ENCODE measurements at places on chromosomes 5 and 9.

- no peak for DNase-seq
These were observed 320.0 kb downstream of the FBXL17 start for GRCh38 chr5:108061941-108062340.

GRCh38 chr9:18396102-18396728, 77.7 kb upstream of the ADAMTSL1 start:
- no peak for DNase-seq

DNA sequence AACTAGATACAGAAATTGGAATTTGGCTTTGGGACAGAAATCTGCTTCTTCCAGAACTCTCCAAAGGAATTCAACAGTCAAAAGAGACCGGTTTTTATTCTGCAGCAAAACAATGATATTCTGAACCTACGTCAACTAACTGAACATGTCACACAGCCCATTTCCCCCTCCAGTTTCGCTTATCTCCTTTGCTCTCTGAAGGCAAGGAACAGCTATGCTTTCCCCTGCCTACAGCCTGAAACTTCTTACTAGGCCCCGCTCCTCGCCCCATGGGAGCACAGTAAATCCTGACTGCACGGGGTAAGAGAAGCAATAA, 488 bp downstream of the SKIC3 start:
- no peak for DNase-seq

- no peak for DNase-seq
These were observed 19.5 kb downstream of the TTC33 start for GRCh38 chr5:40736103-40736875.

DNA sequence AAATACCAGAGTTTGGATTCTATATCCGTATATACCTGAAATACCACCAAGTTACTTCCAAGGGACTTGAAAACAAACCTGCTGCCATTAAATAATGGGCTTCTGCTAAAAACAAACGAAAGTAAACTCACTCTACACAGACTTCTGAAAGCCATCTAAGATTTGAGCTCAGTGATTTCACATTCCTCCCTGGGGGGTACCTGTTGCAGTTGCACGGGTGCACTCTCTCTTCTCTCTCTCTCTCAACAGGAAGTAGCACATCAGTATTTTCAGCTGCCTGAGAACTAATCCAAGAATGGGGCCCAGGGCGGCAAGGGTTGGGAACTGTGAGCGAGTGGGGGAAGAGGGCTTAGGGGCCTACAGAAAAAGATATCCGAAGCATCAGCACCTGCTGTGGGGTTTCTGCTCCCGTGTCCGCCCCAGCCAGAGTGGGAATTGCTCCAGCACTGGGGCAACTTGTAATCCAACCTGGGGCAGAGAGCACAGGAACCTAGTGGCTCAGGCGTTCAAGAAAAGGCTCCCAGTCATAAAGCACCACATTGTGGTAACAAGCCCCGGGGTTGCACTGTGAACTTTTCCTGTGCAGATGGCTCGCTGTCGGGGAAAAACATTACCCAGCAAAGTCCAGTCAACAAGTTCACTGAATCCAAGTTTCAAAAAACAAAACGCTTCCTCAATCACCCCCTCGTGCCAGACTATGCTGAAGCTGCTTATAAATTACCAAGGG, 99.8 kb downstream of the EFNA5 start:
- peak; percentile 21 for DNase-seq

- DNase-seq = no peak
These were observed 36.9 kb upstream of the TXN start for GRCh38 chr9:110293248-110293647.

DNA sequence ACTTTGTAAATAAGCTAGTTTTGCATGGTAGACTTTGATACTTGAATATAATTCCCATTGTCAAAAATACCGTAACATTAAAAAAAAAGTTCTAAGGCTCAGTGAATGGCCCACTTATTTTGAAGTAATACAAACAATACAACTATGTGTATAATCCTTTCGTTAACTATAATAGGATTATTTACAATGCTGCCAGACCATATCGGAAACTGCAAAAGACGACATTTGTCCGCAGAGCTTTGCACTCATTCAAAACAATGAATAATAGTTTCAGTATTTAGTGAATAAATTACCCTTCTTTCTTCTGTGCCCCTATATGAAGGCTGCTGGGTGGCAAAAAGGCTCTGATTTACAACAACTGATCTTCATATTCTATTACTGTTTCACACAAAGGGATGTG, 121.8 kb downstream of the DROSHA start:
- no peak for DNase-seq

DNA sequence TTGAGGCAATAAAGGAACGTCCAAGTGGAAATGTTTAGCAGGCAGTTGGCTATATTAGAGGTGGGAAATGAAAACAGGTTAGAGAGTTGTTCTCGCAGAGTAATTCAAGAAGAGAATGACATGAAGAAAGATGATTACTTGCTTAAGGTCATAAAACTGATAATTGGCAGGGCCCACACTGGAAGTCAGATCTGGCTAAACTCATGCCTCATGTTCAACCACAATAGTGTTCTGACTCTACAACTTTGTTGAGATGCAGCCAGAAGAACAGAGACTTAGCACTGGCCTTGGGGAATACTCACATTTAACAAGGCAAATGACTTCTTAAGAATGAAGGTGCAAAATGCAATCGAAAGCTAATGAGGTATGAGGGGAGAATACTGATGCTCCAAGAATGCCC, 27.2 kb upstream of the TNFSF8 start:
- DNase-seq = no peak

- no peak for DNase-seq
These were observed 128.9 kb upstream of the CCNH start for GRCh38 chr5:87541676-87542075.

- DNase-seq = no peak
These were observed 16.8 kb downstream of the ALDOB start for GRCh38 chr9:101418518-101419430.

DNA sequence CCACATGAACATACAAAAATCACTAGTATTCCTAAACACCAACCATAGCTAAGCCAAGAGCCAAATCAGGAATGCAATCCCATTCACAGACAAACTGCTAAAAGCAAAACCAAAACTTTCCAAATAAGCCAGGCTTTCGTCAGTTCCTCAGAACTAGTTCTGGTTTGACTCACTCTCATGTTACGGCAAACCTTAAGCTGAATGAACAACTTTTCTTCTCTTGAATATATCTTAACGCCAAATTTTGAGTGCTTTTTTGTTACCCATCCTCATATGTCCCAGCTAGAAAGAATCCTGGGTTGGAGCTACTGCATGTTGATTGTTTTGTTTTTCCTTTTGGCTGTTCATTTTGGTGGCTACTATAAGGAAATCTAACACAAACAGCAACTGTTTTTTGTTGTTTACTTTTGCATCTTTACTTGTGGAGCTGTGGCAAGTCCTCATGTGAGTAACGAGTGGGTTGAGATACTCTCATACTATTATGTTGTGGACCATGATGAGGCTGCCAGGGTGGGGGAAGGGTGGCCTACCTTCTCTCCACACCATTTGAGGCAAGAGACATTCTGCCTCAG, at the start of gene PDCD1LG2:
PDCD1LG2 (plus strand) TSS at position 172 of the 572 bp plus-strand sequence. CDS start 12,016 bp downstream, outside the sequence.
- DNase-seq = peak; percentile 53

GRCh38 chr5:153953411-153953810, 85.3 kb downstream of the FAM114A2 start:
- no peak for DNase-seq

GRCh38 chr5:41747708-41748107, 122.5 kb downstream of the OXCT1 start:
- no peak for DNase-seq

DNA sequence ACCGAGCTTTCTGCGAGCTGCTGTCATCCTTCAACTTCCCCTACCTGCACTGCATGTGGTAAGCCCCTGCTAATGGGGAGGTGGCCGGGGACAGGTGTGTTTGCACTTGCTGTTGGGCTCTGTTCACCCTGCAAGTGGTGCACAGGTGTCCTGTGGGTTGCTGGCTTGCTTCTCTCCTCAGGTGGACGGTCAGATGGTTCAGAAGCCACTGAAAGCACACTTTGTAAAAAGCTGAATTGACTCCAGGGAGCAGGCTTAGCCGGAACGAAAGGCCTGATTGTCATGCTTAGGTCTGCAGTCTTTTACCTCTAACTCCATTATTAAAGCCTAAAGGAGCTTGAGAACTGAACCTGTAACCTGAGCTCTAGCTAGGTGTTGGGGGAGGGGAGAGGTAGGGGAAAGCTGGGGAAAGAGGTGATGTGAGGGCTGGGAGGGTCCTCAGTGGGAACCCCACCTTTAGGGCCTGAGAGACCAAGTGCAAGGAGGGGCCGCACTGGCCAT, 37.6 kb downstream of the ACER2 start:
- DNase-seq = no peak

- no peak for DNase-seq
These were observed 219.2 kb upstream of the ELL2 start for GRCh38 chr5:96180684-96181435.

- DNase-seq = no peak
These were observed 18.4 kb downstream of the F2RL2 start for GRCh38 chr5:76604838-76605237.

- no peak for DNase-seq
These were observed 34.8 kb upstream of the FAM120A start for GRCh38 chr9:93416530-93417235.

DNA sequence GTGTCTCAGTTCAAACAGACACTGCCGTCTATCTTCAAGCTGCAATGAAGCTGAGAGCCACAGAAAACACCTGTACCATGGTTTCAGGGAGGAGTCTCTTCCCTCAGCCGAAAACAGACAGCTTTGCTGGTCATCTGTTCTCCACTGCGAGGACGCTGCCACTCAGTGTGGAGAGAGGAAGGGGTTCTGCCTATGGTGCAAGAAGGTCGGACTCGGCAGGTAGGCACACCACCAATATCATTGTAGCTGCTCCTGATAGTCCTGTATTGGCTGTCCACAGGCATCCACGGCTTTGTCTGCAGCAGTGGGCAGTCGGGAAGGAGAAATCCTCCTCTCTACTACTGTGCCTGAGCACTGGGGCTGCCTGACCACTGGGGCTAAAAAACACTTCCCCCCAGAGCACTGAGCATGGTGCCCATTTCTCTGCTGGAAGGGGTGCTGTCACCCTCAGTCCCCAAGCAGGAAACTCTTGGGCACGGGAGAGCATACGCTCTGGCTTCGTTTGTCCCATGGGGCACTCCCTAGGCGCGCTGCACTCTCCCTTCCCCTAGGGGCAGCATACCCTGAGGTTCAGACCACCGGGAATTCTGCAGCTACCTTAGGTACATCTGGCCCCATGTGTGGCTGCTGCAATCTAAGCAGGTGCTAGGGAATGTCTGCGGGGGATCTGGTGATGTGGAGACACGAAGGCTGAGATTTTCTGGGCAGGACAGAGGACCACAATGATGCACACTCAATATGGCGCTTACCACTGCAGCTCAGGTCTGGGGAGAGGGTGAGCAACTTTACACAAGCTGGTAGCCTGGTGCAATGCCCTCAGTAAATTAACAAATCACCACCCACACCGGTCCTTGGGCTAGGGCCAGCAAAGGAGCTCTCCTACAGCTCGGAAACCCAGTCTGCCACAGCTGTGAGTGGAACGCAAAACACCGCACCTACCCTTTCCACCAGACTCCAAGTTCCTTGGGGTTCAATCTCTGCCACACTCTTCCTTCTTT, 880.9 kb upstream of the SEMA6A start:
- no peak for DNase-seq

- no peak for DNase-seq
These were observed 63.6 kb upstream of the C5orf63 start for GRCh38 chr5:127136908-127137307.

GRCh38 chr9:127884427-127884911, 7.0 kb upstream of the AK1 start:
- DNase-seq = no peak

DNA sequence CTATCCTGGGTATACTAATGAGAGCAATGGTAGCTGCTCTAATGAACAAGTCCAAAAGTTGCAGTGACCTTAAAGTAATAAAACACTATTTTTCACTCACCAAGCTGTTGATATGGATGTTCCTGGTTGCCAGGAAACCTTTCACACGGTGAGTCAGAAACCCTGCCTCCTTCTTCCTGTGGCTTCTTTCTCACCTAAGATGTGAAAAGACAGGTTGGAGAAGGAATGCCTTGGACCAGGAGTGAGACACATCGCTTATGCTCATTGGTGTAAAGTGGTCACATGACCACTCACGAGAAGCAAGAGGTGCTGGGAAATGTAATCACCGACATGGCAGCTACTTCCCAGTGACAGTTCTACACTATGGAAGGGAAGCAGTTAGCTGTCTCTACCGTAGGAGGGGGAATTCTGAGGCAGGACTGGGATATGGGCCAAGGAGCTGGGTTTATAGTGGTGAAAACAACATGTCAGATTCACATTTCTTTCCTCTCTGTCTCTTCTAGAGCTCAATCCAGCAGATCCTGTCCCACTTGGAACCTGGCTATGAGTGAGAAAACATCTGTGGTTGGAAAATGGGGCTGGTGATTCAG, 320.4 kb upstream of the KLF4 start:
- no peak for DNase-seq

- DNase-seq = no peak
These were observed 279.7 kb downstream of the GADD45G start for GRCh38 chr9:89884356-89885083.

DNA sequence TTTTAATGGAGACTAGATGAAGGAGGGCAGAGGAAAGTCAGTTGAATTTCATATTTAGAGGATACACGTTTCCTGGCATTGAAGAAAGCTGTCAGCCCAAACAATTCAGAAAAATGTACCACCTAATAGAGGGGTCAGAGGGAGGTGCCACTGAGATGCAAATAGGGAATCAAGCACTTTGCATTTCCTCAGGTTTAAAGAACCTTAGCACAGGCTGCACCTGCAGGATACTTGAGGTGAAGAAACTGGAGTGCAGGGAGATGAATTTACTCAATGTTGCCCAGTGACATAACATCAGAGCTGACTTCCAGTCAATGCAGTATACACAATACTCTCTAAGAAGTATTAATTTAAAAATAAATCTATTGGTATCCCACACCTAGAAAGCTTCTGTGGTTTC, 67.0 kb upstream of the MAST4 start:
- no peak for DNase-seq

DNA sequence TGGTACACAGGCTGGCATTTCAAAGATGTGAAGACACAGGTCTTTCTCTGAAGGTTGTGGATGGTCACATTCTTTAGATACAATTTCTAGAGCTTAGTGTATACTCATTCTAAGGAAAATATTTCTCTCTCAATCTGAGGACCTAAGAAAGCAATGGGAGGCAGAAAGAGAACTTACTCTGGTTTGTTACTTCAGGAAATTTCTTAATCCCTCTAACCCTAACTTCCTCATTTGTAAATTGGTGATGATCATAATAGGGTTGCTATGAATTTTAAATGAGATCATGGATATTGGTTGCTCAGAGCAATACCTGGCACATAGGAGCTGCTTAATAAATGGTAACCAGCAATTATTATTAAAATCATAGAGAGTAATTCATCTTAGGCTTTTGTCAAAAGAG, 22.1 kb downstream of the FAM170A start:
- no peak for DNase-seq

GRCh38 chr5:153508700-153509099, 18.2 kb downstream of the GRIA1 start:
- no peak for DNase-seq

- no peak for DNase-seq
These were observed 9.2 kb downstream of the SEMA5A start for GRCh38 chr5:9536717-9537116.

GRCh38 chr5:159536166-159536565, 205.9 kb upstream of the IL12B start:
- DNase-seq = no peak

GRCh38 chr9:130949188-130950038, 10.4 kb upstream of the FIBCD1 start:
- no peak for DNase-seq
